Right ventricle myocardium superior (tissue), 1 donor: ENCODE measurements at places on chromosomes 1 and 21. TPM values are rescaled to one million over a fixed set of nuclear protein-coding genes. Genes with fewer than 3 reads are reported as not detected.

- peak; percentile 91 for DNase-seq
Measured at GRCh38 chr1:1281533-1282321, 1.5 kb downstream of the SCNN1D start.

- DNase-seq: no peak
Measured at GRCh38 chr1:50702395-50702794, 257.7 kb downstream of the FAF1 start.

GRCh38 chr1:224783006-224783651, 146.3 kb upstream of the DNAH14 start:
- DNase-seq: no peak

The TAL1 gene
- total RNA-seq: 3.8 TPM

GRCh38 chr1:204224655-204225054, 10.9 kb upstream of the GOLT1A start:
- no peak for DNase-seq

DNA sequence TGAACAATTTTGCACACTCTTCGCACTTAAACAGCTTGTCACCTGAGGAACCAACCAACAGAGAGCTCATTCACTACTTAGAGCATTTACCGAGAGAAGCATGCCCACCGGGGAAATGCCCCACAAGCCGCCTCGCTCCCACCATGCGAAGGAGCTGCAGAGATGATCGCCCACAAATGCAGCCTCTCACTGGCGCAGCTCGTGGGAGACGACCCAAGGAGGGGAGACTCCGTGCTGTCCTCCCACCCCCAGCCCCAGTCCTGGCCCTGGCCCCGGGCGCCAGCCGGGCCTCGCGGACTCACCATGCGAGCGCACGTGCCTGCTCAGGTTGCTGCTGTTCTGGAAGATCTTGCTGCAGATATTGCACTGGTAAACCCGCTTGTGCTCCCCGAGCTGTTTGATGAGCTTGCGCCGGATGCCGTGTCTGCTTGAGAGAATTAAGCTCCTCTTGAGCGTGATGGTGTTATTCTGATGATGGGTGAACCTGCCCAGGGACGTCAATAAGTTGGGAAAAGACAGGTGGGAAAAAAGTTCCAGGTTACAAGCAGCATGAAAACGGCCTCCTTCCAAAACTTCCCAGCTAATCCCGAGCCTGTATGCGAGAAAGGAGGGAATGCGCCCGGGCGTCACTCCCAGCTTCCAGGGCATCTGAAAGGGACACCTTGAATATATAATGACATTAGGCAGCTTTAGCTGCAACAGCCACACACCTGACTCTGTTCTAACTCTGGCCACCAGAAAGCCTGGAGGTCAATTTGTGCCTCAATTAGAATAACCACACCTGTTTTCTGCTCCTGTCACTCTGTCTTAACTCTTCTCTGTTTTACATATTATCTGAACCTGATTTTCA, 42.8 kb downstream of the PRDM15 start:
- DNase-seq: peak; percentile 17

DNA sequence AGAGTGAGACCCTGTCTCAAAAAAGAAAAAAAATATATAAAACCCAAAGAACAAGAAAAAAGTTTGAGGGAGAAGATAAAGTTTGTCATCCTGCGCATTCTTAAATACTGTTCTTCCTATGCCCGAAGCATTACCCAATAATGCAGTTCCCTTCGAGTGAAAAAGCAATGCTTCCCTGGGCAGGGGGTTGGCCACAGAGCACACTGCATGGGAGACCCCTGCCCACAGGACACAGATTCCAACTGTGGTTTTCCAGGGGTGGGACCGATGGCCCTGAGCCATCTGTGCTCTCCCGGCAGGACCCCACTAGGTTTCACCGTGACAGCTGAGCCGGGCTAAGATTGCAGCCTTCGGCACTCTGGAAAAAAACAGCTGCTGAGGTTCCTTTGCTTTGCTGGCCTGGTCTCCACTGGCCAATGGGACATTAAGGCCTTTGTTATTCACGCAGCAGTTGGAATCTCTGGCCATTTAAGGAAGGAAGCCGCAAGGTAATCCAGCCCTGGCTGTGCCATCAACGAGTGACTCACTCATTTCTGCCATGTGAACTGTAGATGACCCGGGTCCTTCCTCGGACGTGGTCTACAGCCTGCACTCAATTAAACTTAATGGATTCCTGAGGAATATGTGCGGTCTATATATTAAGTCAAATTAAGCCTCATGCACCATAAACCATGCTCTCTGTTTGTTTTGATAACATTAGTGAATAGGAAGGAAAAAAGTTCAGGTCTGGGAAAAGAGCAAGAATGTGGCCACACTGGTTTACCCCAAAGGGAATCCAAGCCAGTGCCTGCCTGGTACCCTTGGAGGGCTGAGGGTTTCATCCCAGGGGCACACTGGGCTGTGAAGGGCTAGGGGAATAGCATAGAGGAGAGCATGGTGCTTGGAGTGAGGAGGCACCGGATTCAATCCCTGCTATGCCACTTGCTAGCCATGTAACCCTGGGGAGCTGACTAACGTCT, 163.2 kb downstream of the ZBTB18 start:
- peak; percentile 58 for DNase-seq

The GJC2 gene
- total RNA-seq: 1.6 TPM

DNA sequence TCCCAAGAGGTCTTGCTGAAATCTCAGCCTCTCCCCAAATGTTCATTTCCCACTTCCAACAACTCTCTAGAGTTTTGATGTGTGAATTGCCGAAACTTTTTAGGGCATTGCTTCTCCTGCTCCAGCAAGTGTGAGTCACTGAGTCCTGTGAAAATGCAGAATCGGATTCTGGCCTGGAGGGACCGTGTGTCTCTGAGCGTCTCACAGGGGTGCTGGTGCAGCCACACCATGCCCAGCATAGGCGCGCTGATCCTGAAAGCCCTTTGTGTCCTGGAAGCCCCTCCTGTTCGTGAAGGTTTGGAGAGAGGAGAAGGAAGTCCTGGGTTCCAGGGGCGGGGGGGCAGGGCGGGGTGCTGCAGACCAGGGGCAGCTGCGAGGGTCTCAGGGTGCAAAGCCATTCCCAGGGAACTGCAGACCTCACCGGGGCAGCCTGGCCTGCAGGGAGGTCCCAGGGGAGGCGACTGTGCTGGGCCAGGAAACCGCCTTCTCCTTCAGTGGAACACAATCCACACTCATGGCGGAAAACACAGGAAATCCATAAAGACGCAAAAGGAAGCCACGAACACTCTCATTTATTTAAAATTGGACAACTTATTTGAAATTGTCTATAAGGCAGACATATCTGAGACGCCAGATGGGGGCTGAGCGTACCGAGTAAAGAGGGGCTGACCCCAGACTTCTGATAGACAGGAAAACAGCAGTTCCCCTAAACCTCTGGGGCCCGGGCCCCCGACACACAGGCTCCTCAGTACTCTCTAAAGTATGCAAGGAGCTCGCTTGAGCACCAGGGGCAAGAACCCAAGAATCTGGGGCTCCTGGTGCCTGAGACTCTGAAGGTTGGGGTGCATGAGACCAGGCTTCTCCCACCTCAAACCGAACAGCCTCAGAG, 43.5 kb upstream of the ADARB1 start:
- no peak for DNase-seq

DNA sequence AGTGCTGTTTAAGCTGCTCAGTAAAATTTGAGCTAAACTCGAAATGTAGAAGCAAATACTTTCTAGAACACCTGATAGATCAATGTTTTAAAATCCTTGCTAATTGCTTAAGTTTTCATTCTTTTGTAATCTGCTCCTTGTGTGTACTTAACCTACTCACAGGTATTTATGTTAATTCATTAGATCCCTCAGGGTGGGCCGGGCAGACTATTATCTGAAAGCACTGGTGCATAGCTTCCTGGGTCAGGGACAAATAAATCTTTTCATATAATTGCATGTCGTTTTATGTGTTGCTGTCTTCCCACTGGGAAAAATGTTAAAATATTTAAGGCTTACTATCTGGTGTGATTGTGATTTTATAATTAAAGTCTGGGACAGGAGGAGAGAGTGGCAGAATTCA, 440.5 kb downstream of the SMYD3 start:
- no peak for DNase-seq

The AQP10 gene
- 0.08 TPM for total RNA-seq

GRCh38 chr1:63934697-63935096, 160.9 kb downstream of the ROR1 start:
- DNase-seq: no peak

GRCh38 chr1:30704765-30705509, 18.4 kb downstream of the MATN1 start:
- DNase-seq: no peak

- DNase-seq: no peak
Measured at GRCh38 chr1:248818505-248819374, 7.0 kb downstream of the SH3BP5L start.

The LEMD1 gene
- not detected for total RNA-seq

DNA sequence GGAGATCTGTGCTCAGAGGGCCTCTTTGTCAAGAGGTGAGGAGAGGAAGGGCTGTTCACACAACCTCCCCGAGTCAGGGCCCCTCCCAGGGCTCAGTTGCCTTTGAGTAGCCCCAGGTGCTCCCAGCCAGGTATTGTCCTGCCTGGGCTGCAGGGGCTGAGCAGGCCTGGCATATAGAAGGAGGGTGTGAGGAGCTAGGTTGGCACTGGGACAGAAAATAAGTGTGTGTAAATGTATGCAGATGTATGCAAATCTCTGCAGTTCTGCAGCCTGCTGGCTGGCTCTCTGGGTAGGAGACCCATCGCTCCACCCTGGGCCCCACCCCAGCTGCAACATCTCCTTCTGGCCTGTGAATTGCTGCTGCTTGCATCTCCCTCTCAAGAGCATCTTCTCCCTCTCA, 52.4 kb downstream of the NAV1 start:
- no peak for DNase-seq

DNA sequence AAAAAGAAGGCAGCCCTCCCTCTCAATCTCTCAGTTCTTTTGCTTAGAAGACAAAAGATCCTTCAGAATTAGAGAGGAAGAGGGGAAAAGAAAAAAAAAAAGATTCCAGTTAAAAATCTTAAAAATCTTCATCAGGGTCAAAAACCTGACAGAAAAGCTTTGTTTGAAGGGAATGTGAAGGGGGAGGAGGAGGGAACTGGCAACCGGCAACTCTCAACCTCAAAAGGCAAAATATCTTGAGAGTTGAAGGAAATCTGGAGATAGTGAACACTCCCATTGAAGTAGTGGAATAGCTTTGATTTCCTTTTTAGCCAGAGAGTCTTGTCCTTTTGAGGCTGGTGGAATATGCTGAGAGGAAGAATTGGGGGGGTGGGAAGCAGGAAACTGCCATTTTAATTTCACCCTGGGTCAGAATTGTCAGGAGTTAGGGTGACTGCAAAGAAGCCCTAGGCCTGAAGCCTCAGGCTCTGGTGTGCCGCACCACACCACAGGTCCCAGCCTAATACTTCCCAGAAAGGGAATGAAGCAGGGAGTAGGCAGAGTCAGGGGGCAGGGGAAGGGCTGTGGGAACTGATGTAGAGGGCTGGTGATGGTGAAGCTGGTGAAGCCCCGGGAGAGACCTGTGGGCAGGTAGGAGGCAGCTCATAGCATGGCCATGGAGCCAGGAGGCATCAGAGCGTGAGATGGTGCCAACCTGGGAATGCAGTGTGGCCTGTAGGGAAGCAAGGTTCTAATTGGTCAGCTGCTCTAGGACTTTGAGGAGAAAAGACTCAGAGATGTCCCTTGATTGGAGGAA, 24.6 kb downstream of the KIRREL1 start:
- no peak for DNase-seq

GRCh38 chr1:233334092-233334491, 6.6 kb downstream of the MAP3K21 start:
- no peak for DNase-seq

GRCh38 chr1:21651214-21652042, 17.7 kb downstream of the RAP1GAP start:
- DNase-seq: peak; percentile 41

DNA sequence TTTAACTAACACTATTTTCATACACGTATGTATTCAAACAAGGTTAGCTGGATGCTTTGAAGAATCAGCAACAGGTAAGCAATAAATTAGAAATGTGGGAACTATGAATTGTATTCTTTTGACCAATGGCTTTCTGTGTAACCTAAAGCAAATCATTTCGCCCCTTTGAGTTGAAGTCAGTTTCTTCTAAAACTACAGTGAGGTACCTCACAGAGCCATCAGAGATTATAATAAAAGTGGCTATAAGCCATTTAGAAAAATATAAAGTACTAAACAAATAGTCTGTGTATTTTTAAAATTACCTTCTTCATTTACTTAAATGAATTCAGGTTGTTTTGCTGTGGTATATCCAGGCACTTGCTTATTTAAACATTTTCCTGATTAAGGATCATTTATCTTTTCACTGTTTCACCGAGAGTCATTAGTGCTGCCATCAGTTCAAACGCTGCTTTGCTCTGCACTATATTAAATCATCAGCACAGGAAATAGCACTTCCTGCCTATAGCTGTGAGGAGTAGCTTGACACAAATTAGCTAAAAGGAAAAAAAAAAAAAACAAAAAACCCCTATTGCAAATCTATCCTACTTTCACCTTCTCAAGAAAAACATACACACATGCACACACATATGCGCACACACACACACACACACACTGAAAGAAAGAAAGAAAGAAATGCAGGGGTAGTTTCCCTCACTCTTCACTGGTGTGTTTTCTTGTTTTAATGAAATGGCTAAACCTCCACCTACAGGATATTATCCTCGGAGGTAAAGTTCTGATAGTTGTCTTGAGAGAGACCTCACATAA, 39.8 kb upstream of the C1orf105 start:
- DNase-seq: no peak

DNA sequence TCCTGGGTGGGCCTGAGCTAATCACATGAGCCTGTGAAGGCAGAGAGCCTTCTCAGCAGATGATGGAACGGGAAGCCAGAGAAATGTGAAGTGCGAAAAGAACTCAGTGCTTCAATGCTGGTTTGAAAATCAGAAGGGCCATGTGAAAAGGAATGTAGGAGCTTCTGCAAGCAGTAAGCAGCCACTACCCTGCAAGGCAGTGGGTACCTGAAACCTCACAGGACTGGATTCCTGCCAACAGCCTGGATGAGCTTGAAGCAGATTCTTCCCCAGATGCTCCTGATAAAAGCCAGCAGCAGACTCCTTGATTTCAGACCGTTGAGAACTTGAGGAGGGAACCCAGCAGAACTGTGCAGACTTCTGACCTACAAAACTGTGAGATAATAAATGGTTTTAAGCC, 158.6 kb downstream of the SYT2 start:
- no peak for DNase-seq
